ENCODE measurements at places on chromosomes 1 and 21. TPM values are rescaled to one million over a fixed set of nuclear protein-coding genes. Genes with fewer than 3 reads are reported as not detected.

XCL2 gene
- total RNA-seq = not detected

PDC gene
- total RNA-seq = not detected

TFAP2E gene
- 0.35 TPM for total RNA-seq

KHDRBS1 gene
- total RNA-seq = 131 TPM

CFHR1 gene
- not detected for total RNA-seq

OR2T34 gene
- not detected for total RNA-seq

ADARB1 gene
- total RNA-seq = 126 TPM

MYOG gene
- total RNA-seq = not detected

NPHS2 gene
- total RNA-seq = not detected

OR2T29 gene
- total RNA-seq = not detected

KRTAP7-1 gene
- not detected for total RNA-seq

TDRD5 gene
- total RNA-seq = not detected

COPA gene
- total RNA-seq = 241 TPM

FCN3 gene
- total RNA-seq = not detected

CELA3A gene
- not detected for total RNA-seq

IGFN1 gene
- total RNA-seq = 3.2 TPM

INAVA gene
- 2.0 TPM for total RNA-seq

SPRR2F gene
- total RNA-seq = not detected

DMRTA2 gene
- total RNA-seq = not detected

C1orf210 gene
- total RNA-seq = not detected

IFNLR1 gene
- not detected for total RNA-seq

C1QB gene
- not detected for total RNA-seq

C1orf216 gene
- total RNA-seq = 18.8 TPM

TRAF3IP3 gene
- not detected for total RNA-seq

PTTG1IP gene
- total RNA-seq = 328 TPM

SPRTN gene
- 13.5 TPM for total RNA-seq

C1orf116 gene
- total RNA-seq = not detected

SMIM12 gene
- 39.6 TPM for total RNA-seq

PALMD gene
- total RNA-seq = 7.0 TPM

PADI1 gene
- total RNA-seq = 1.2 TPM

RNF186 gene
- total RNA-seq = not detected

LCE1D gene
- not detected for total RNA-seq

LCE2B gene
- total RNA-seq = not detected

NBPF20 gene
- total RNA-seq = 4.9 TPM

TRPM2 gene
- not detected for total RNA-seq

S100B gene
- total RNA-seq = not detected

MX2 gene
- not detected for total RNA-seq

ANKRD35 gene
- total RNA-seq = not detected

CFHR2 gene
- total RNA-seq = not detected

SPOCD1 gene
- total RNA-seq = 0.44 TPM

SLC44A5 gene
- total RNA-seq = 0.21 TPM

SLAMF7 gene
- not detected for total RNA-seq

CHI3L1 gene
- not detected for total RNA-seq

All from osteocyte (in vitro differentiated cells).